ENCODE measurements at places on chromosomes 3 and 15.
A peak's percentile ranks its signal among the peaks of the same experiment; 100 is the strongest.

- H3K27ac ChIP-seq = peak within 1 kb of the TSS; percentile 95
- H3K4me1 ChIP-seq = peaks cover 19% of the 10 kb centered on the region
Observed at GRCh38 chr15:50908209-50909009, at the start of gene AP4E1. AP4E1 (plus strand) TSS chr15:50908683; CDS start chr15:50908779, 96 bp downstream.

GRCh38 chr15:93759629-93760028, 471.7 kb upstream of the MCTP2 start:
- H3K36me3 ChIP-seq = no peaks in the 10 kb centered on the region
- H3K27me3 ChIP-seq = no peaks in the 10 kb centered on the region
- no peak for ATAC-seq
- H3K4me1 ChIP-seq = no peaks in the 10 kb centered on the region
- no peak overlapping the region for H3K4me3 ChIP-seq

DNA sequence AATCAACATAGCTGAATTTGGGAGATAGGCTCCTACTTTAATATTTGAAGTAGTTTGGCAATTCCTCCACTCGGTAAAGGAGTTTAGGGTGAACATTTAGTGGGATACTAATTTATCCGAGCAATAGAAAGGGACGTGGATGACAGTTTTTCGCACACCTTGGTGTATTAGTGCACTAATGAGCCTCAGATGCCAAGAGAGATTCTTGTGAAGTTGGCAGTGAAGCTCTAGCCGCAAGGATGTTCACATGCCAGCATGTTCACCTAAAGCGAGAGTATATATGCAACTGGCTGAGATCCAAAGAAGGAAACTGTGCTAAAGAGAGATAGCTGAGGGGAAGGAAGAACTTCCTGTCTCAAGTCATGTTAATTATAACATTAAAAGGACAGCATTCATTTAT, 58.5 kb downstream of the TGFBR2 start:
- no peaks in the 10 kb centered on the region for H3K27me3 ChIP-seq
- H3K4me3 ChIP-seq = no peak overlapping the region
- ATAC-seq = no peak
- H3K36me3 ChIP-seq = peaks cover 36% of the 10 kb centered on the region
- no peak overlapping the region for H3K27ac ChIP-seq

GRCh38 chr3:156745766-156746165, 71.4 kb downstream of the TIPARP start:
- H3K36me3 ChIP-seq = no peaks in the 10 kb centered on the region
- H3K27me3 ChIP-seq = no peaks in the 10 kb centered on the region
- no peak overlapping the region for H3K27ac ChIP-seq
- H3K4me3 ChIP-seq = no peak overlapping the region
- ATAC-seq = no peak
- H3K4me1 ChIP-seq = peaks cover 4% of the 10 kb centered on the region

- no peaks in the 10 kb centered on the region for H3K36me3 ChIP-seq
- H3K4me3 ChIP-seq = no peak overlapping the region
- H3K27ac ChIP-seq = no peak overlapping the region
- H3K27me3 ChIP-seq = no peaks in the 10 kb centered on the region
Observed at GRCh38 chr3:58647381-58648141, 19.0 kb downstream of the FAM3D start.

DNA sequence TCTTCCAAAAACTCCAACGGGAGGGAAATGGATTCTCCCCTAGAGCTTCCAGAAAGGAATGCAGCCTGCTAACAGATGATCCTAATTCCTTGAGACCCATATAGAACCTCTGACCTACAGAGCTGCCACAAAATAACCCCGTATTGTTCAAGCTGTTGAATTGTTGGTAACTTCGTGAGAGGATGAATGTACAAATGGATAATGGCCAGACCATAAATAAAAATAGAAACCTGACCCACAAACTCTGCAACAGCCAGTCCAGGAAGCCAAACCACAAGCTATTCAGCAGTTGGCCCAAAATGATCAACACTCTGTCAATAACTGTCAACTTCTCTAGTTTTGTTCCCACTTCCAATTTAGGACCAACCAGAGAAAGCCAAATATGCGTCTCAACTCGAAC, 414.0 kb upstream of the ZNF717 start:
- no peak overlapping the region for H3K27ac ChIP-seq
- no peak overlapping the region for H3K4me3 ChIP-seq
- no peaks in the 10 kb centered on the region for H3K4me1 ChIP-seq
- no peaks in the 10 kb centered on the region for H3K27me3 ChIP-seq
- H3K36me3 ChIP-seq = no peaks in the 10 kb centered on the region

DNA sequence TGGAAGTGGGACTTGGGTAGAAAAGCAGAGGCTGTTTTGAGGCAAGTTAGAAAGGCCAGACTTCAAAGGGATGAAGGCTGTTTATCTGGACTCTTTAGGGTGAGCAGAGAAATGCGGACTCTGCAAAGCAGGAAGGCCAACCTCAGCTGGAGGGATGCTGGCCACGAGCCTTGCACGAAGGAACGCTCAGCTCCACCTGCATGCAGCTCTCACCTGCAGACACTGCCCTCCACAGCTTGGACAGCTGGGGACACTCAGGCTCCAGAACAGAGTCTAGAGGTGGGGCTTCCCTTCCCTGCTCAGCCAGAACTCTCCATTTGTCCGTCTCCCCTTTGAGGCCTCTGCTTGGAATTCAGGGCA, 229.7 kb downstream of the ADAMTS17 start:
- no peak overlapping the region for H3K4me3 ChIP-seq
- peaks cover 33% of the 10 kb centered on the region for H3K4me1 ChIP-seq
- H3K27me3 ChIP-seq = no peaks in the 10 kb centered on the region
- peak overlapping the region; percentile 68 for H3K27ac ChIP-seq
- no peak for ATAC-seq
- peaks cover 12% of the 10 kb centered on the region for H3K36me3 ChIP-seq

GRCh38 chr3:169542331-169542751, 121.2 kb downstream of the MECOM start:
- H3K4me1 ChIP-seq = no peaks in the 10 kb centered on the region
- no peak for ATAC-seq
- no peak overlapping the region for H3K27ac ChIP-seq
- no peaks in the 10 kb centered on the region for H3K36me3 ChIP-seq

DNA sequence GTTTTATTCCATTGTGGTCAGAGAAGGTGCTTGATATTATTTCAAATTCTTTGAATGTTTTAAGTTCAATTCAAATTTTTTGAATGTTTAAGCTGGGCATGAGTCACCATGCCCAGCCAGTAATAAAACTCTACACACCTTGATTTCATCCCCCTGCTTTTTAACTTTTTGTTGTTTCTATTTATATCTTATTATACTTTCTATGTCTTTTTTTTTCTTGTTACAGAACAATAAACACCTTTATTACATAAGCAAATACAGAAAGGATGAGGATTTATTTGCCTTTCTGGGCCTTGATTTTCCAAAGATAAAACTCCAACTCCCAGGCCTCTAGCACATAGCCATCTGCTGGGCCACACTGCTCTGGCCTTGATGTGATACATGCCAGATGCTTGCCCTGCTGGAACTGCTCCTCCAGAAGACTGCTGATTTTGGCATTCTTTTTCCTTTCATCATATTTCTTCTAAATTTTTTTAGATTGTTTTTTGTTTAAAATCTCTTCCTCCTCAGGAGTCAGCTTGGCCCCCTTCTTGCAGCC, 14.0 kb downstream of the DNAH12 start:
- no peaks in the 10 kb centered on the region for H3K27me3 ChIP-seq
- H3K4me3 ChIP-seq = no peak overlapping the region
- no peak overlapping the region for H3K27ac ChIP-seq
- no peaks in the 10 kb centered on the region for H3K36me3 ChIP-seq

DNA sequence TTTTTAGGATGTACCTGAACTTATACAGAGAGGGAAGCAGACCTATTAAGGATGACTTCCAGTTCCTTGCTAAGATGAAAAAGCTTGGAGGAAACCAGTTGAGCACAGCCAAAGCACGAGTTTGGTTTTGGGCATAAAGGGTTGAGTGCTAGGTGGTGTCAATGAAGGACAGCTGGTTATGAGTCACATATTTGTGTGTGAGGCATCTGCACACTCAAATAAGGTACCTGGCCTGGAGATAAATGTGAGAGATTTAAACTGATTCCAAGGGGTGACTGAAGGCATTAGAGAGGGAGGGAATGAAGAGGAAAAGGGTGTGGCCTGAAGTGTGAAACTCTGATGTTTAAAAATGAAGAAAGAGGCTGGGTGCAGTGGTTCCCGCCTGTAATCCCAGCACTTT, 486.7 kb downstream of the DIPK2A start:
- H3K27me3 ChIP-seq = no peaks in the 10 kb centered on the region

- no peaks in the 10 kb centered on the region for H3K27me3 ChIP-seq
- no peaks in the 10 kb centered on the region for H3K4me1 ChIP-seq
- H3K27ac ChIP-seq = no peak overlapping the region
- H3K4me3 ChIP-seq = no peak overlapping the region
- ATAC-seq = no peak
- H3K36me3 ChIP-seq = peaks cover 55% of the 10 kb centered on the region
Observed at GRCh38 chr3:64097920-64098319, 74.6 kb upstream of the PSMD6 start.

DNA sequence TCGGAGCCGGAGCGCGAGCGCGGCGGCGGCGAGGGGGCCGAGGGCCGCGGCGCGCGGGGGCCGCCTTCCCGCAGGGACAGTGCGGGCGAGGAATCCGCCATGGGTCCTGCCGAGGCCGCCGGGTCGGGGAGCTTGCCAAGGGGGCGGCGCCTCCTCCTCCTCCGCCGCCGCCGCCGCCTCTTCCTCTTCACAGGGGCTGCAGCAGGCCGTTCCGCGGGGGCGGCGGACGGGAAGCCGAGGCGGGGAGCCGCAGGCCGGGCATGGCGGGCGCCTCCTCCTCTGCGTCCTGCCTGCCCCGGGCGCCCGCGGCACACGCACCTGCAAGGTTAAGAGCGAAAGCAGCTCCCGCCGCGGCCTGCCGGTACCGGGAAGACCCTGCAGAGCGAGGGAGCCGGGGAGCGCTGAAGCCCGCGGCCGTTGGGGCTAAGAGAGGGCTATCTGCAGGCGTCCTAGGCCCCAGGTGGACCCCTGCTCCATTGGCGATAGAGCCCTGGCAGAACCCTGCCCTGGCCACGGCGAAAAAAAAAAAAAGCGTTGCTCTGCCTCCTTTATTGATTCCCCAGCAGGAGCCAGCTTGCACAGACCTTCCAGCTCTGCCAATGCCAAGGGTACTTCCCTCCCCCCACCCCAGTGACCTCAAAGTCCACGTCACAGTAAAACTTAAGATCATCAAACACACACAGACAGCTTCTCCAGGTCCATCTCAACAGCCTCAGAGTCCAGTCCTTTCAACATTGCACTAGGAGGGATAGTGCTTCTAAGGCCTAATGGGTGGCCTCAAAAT, at the start of gene LYSMD2:
Gene LYSMD2, minus strand, starts transcription at position 134 of the 784 bp plus-strand sequence. Its CDS starts 33 bp downstream, at position 101.
- H3K27me3 ChIP-seq = no peaks in the 10 kb centered on the region
- H3K36me3 ChIP-seq = no peaks in the 10 kb centered on the region
- no peaks in the 10 kb centered on the region for H3K4me1 ChIP-seq
- H3K27ac ChIP-seq = peak within 1 kb of the TSS; percentile 11

DNA sequence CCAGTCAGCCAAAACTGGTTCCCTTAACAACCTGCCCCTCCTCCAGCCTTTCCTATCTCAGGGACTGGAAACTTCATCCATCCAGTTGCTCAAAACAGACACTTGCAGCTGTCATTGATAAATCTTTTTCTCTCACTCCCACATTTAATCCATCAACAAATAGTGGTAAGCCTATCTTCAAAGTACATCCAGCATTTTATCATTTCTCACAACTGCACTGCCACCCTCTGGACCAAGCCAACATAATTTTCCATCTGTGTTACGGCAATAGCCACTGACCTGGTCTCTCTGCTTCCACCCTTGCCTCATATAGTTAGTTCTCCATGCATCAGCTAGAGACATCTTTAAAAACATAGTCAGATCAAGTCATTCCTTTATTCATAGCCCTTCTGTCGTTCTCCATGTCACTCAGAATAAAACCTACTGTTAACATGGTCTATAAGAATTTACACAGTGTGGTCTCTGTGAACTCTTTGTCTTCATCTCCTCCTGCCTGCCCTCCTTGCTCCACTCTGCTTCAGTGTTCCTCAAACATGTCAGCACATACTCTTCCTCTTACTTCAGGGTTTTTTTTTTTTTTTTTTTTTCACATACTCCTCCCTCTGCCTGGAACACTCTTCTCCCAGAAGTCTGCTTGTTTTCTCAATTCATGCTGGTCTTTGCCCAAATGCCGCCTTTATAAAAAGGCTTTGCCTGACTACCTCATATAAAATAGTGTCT, 102.5 kb upstream of the COL6A5 start:
- H3K27me3 ChIP-seq = no peaks in the 10 kb centered on the region
- no peak for ATAC-seq
- no peak overlapping the region for H3K27ac ChIP-seq
- no peaks in the 10 kb centered on the region for H3K36me3 ChIP-seq

GRCh38 chr15:62452667-62453066, 287.6 kb upstream of the C2CD4B start:
- H3K4me3 ChIP-seq = no peak overlapping the region
- H3K4me1 ChIP-seq = peaks cover 9% of the 10 kb centered on the region
- H3K27ac ChIP-seq = no peak overlapping the region
- no peak for ATAC-seq

DNA sequence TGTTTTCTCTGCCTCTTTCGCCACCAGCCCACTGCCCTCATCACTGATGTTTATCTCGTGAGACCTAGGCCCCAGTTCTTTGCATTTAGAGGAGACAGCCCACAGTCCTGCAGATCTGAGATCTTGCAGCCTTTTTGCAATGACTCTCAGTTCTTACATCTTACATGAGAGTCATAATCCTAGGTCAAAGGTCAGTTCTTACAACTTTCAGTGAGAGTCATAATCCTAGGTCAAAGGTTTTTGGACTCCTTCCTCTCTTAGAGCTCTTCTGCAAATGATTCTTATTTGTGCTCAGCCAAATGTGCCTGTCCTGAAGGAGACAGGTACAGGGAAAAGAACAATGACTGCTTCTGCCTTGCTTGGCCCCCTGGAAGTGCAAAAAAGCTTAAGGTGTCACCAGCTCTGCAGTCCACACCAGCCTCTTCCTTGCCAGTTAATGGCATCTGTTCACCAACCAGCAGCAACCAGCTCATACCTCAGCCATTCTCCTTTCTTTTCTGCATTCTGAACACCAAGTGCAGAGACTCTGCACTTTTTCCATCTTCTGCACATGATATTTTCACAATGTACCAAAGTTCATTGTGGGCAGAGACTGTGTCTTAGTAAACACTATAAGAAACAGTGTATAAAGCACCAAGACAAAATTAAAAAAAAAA, 67.1 kb downstream of the ABHD5 start:
- H3K4me1 ChIP-seq = peaks cover 10% of the 10 kb centered on the region
- H3K4me3 ChIP-seq = no peak overlapping the region
- ATAC-seq = no peak

DNA sequence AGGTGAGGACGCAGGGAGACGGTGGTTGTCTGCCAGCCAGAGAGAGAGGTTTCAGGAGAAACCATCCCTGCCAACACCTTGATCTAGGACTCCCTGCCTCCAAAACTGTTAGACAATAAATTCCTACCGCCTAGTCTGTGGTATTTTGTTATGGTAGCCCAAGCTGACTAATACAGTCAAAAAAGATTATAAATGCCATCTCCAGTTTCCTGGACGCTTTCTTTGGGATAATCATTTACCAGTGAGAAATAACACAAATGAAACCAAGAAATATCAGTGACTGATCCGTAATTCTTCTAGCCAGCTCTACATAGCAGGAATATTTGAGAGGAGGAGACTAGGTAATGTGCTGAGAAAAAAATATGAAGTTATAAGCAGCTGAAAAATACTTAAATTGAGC, 707.8 kb upstream of the LMCD1 start:
- no peaks in the 10 kb centered on the region for H3K4me1 ChIP-seq
- no peak for ATAC-seq
- no peaks in the 10 kb centered on the region for H3K36me3 ChIP-seq
- no peak overlapping the region for H3K27ac ChIP-seq
- no peak overlapping the region for H3K4me3 ChIP-seq

- H3K4me3 ChIP-seq = no peak overlapping the region
- H3K4me1 ChIP-seq = no peaks in the 10 kb centered on the region
- no peaks in the 10 kb centered on the region for H3K27me3 ChIP-seq
- no peak for ATAC-seq
- H3K27ac ChIP-seq = no peak overlapping the region
- H3K36me3 ChIP-seq = no peaks in the 10 kb centered on the region
Observed at GRCh38 chr3:169509780-169510692, 153.5 kb downstream of the MECOM start.
